Activated CD4-positive, alpha-beta T cell treated with anti-CD3 and anti-CD28 coated beads for 1 hour (primary cell): ENCODE measurements at places on chromosomes 12 and 14.

DNA sequence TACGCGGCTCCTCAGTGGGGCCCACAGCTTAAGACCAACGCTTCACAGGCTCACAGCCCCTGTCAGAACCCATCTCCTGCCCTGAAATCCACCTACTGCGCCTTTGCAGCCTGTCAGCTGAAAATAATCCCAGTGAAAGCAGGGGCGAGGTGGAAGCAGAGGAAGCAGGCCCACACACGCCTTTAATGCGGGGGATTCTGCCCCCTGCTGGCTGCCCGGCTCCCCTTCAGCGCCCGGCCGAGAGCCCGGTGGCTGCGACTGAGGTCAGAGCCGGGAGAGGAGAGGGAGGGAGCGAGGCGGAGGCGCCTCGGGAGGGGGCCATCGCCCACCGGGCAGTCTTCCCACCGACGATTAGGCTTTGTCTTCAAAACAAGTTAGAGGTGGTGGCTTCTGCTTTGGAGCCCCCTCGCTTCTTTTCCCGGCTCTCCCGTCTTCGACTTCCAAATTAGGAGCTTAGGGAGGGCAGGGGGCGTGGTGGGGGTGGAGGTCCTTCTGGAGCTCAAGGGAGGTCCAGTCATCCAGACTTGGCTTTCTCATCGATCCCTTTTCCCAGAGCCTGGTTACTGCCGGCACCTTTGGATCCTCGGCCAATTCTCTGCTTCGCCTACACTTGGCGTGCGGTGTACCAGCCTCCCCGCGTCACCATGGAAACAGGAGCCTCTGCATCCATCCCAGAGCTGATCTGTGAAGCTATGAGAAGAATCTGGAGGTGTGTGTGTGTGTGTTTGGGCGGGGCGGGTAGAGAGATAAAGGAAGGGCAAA lies 25.2 kb upstream of the RND1 start:
- peak; percentile 56 for DNase-seq

GRCh38 chr14:67517083-67517482 lies 16.0 kb upstream of the PLEKHH1 start:
- no peak for DNase-seq

- no peak for DNase-seq
Observed at GRCh38 chr14:103738166-103738565, 22.6 kb downstream of the ZFYVE21 start.

GRCh38 chr12:76883151-76883550 lies 4.3 kb upstream of the CSRP2 start:
- DNase-seq: no peak

DNA sequence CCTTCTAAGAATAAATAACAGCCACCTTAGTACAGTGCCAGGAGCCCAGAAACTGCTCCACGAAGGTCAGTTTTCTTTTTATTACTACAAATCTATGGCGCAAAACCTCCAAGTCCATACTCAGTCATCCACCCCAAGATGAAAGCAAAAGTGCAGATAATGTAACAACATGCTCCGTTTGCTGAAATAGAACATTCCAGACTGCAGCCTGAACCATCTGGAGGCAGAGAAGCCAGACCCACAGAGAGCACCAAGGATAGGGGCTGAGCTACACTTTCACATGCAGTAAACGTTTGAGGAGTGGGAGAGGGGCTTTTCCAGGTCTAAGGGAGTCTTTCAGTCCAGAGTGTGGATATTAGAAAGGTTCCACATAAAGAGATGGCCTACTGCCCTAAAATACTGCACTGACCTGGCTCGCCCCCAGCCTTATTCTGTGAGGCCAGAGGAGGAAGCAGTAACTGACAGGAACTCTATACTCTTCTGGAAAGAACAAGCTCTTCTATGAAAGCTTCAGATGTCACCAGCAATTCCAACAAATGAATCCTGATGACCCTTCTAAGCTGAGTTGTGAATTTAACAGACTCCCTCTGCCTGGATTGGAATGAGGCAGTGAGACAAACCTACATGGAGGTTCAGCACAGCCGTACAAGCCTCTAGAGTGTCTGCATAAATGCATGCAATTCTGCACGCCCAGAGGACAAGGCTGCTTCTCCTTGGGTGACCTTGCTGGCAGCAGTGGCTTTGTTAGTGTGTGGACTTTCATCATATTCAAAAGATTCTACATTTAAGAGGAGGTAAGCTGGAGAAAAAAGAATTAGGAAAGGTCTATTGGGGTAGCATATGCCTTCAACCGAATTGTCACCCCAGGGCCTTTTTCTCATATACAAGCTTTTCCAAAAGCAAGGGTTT lies 153.9 kb upstream of the EGLN3 start:
- no peak for DNase-seq

DNA sequence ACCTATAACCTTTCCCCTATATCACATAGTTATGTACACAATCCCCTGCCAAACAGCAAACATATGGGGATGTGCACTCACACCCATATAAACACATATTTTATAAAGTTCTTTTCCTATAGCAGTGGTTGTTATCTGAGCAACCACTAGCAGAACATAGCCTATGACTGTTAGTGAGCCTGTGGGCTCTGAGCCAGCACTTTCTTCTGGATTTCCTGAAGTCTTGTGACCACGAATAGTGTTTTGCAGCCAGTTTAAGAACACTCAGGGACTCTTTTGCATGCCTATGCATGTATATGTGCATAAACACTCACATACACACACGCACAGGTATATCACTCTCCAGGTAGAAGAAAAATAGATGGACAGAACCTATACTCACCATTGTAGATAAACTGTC lies 17.1 kb downstream of the TESPA1 start:
- no peak for DNase-seq

GRCh38 chr12:107967170-107967569 lies 161.9 kb upstream of the WSCD2 start:
- DNase-seq: no peak

DNA sequence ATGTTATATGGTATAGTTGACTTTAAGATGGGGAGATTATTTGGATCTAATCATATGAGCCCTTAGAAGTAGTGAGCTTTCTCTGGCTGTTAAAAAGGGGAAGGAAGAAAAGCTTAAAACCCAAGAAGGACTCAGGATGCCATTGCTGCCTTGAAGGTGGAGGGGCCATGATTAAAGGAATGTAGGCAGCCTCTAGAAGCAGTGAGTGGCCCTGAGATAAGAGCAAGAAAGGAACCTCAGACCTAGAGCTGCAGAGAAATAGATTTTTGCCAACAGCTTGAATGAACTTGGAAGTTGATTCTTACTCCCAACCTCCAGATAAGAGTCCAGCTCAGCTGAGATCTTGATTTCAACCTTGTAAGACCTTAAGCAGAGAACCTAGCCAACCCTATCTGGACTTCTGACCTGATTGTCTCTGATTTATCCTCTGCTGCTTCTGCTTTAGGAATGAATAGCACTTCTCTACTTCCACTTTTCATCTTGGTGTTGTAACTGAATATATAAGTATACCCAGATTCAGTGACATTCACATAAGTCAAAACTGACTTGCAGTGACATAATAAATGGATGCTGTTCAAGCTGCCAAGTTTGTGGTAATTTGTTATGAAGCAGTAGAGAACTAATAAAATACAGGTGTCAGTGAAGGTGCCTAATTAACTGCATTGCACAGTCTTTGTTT lies 33.5 kb downstream of the RAD51B start:
- no peak for DNase-seq

GRCh38 chr12:50453872-50454271 lies 50.9 kb upstream of the DIP2B start:
- DNase-seq: no peak

- no peak for DNase-seq
Observed at GRCh38 chr12:42790761-42791151, 201.2 kb upstream of the PRICKLE1 start.

DNA sequence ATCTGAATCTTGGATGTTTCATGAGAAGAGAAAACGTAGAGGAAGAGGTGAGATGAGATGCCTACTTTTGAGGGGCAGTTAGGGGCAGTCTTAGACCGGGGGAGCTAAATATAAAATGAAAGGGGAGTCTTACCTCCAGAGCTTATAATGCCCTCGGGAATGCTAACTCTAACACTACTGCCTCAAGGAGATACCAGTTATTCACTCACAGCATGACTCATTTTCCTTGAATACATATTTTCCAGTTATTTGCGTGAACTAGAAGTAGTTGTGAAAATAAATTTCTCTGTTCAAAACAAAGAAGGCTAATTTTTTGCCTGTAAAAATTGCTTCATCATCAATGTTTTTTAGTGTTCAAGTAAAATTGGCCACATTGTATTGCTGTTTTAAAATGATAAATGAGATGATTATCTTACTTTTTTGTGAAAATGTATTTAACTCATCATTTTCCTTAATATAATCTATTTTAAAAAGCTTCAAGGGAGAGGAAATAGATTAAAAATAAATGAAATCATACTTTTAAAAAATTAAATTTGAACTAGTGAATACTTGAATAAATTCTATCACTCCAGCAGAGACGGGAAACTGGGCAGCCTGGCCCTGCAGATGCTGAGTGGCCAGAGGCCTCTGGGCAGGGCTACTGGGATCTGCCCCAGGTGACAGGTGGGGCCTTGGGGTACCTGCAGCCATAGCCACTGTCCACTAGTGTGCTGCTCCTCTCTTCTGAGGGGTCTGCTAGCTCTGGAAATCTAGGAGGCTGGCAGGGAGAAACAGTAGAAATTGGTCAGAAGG lies 339.3 kb downstream of the EGLN3 start:
- no peak for DNase-seq

GRCh38 chr12:70885956-70886355 lies 34.6 kb downstream of the PTPRR start:
- no peak for DNase-seq

DNA sequence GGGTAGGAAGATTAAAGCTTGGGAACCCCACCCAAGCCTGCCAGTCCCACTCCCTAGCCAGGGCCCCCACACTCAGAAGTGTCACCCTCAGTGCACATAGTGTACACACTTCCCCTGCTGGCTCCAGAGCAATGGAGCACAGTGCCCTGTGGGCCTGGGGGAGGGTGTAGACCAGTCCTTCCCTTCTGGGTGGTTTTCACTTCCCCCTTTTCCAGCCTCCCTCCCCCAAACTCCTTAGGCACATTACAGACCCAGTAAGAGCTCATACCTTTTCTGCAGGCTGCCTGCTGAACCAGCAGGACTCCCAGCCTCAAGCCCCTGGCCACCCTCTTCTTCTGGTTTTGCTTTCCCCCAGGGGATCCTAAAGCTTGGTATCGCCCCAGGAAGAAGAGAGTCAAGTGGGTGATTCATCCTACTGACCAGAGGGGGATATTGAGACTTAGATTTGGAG lies at the start of gene ZNF385A:
ZNF385A (minus strand) TSS at position 143 of the 451 bp plus-strand sequence. CDS start 219 bp downstream, outside the sequence.
- no peak for DNase-seq

- no peak for DNase-seq
Observed at GRCh38 chr14:67410313-67410712, 1.7 kb downstream of the PLEK2 start.

DNA sequence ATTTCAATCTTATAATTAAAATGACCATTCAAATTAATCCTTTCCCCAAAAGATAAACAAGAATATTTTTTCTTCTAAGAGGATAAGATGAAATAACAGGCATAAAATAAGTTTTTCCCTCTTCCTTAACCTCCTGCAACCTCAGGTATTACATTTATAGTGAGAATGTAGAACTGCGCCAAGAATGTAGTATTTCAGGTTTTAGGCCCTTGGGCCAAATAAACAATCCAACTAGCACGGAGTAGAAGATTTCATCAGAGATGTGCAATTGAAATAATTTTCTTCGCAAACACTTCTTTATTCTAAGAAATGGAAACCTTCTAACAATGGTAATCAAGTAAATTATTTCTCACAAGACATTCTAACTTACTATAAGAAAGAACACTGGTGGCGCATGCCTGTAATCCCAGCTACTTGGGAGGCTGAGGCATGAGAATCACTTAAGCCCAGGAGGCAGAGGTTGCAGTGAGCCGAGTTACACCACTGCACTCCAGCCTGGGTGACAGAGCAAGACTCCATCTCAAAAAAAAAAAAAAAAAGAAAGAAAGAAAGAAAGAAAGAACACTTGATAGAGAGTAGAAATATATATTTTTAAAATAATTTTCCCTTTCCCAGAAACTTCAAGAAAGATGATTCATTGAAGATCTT lies 100.8 kb downstream of the TAOK3 start:
- no peak for DNase-seq

DNA sequence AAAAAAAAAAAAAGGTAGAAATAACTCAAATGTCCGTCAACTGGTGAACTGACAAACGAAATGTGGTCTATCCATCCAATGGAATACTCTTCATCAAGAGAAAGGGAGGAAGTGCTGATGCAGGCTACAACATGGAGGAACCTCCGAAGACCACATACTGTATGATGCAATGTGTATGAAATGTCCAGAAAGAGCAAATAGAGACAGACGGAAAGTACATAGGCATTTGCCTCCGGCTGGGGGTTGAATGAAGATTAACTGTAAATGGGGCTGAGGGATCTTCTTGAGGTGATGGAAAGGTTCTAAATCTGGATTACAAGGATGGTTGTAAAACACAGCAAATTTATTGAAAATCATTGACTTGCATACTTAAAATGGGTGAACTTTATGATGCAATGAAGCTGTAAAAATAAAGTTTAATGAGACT lies 35.4 kb downstream of the DLK1 start:
- no peak for DNase-seq

- DNase-seq: no peak
Observed at GRCh38 chr12:32483499-32483898, 84.1 kb downstream of the FGD4 start.

DNA sequence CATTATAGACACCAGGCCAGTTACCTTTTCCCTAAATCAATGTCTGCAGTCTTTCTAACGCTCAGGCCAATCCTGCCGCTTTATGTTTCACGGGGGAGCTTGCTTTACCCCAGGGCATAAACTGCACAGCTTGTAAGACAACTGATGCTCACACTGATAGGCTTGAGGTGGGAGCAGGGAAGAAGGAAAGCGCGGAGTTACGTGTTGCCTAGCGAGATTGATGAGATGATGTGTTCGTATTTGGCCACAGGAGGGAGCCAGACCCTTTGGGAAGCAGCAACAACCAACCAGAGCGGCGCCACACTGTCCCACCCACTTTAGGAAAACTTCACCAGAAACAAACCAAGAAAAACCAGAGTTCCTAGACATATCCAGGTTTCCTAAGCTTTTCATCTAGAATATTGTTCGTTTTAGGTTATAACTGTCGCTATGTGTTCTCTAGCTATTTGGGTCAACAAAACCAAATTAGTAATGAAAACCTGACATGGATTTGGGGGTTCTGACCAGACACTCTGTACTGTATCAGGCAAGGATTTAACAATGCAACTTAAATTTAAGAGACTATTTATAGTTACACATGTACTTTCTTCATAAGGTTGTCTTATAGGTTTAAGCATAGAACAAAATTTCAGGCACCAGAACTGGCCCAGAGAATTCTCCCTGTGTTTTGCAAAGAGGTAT lies 2.4 kb downstream of the IL26 start:
- DNase-seq: peak; percentile 57

GRCh38 chr12:70393787-70394499 lies 27.9 kb downstream of the KCNMB4 start:
- DNase-seq: no peak

- no peak for DNase-seq
Observed at GRCh38 chr12:4153343-4153892, 120.1 kb upstream of the CCND2 start.

GRCh38 chr14:34322940-34323418 lies 139.1 kb downstream of the SPTSSA start:
- DNase-seq: peak; percentile 52

GRCh38 chr12:48927261-48927660 lies 2.0 kb upstream of the FKBP11 start:
- DNase-seq: no peak

- DNase-seq: no peak
Observed at GRCh38 chr14:76123426-76124225, 28.1 kb upstream of the GPATCH2L start.
